Fibroblast of lung (primary cell): ENCODE measurements at places on chromosomes 5 and 9. TPM values are rescaled to one million over a fixed set of nuclear protein-coding genes. Genes with fewer than 3 reads are reported as not detected.
A peak's percentile ranks its signal among the peaks of the same experiment; 100 is the strongest.

GRCh38 chr9:116405321-116405720 is 251.7 kb downstream of the PAPPA start:
- no peak for DNase-seq

DNA sequence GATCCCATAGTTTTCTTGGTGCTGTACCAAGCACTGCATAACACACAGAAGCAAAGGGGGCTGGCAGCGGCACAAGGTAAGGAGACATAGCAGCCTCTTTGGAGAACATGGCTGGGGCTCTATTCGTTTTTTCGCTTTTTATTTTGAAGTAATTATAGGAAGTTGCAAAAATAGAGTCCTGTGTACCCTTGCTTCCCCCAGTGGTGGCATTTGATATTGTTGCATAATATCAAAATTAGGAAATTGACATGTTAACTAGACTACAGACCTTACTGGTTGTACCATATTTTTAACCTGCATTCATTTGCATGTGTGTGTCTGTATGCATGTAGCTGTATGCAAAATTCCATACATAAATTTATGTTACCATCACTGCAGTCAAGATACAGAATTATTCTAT is 6.6 kb upstream of the UBQLN1 start:
- DNase-seq = no peak

DNA sequence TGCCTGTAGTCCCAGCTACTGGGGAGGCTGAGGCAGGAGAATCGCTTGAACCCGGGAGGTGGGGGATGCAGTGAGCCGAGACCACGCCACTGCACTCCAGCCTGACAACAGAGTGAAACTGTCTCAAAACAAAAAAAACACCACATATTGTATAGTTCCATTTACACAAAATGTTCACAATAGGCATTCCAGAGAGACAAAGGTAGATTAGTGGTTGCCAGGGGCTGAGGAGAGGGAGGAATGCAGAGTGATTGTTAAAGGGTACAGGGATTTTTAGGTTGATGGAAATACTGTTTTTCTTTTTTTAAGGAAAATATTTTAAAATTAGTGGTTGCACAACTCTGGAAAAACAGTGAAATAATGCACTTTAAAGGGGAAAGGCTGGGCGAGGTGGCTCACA is 19.6 kb downstream of the ETF1 start:
- DNase-seq = no peak

GRCh38 chr5:112914584-112914983 is 7.4 kb downstream of the REEP5 start:
- DNase-seq = peak; percentile 59

GRCh38 chr5:137126829-137127228 is 372.3 kb downstream of the SPOCK1 start:
- DNase-seq = no peak

GRCh38 chr5:124675931-124676846 is 70.2 kb downstream of the ZNF608 start:
- no peak for DNase-seq

DNA sequence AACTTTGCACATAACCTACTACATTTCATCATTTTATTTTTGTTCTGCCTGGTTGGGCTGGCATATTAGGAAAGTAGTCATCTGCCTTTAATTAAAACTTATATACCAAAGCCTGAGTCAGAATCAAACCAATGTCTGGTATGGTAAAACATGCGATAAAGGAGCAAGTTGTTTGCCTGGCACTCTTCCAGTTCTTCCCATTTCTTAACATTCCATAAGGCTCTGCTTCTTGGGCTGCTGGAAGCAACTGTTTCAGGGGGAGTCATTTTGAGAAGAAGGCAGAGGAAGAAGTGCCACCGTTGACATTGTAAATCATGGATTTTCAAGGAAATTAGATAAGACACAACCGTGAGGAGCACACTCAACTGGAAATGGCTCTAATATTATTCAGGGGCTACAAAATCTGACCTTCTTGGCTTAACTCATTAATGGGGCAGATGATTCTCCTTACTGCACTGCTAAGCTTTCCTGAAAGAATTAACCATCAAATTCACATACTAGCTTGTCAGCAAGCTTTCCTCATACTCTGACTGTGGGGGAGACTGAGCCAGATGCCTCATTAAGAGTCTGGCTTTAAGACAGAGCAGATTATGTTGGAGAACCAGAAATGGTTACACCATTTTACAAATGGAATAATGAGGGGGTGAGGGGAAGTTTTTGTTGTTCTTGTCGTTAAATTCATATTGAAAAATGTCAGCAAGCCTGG is 391.0 kb downstream of the TMEM232 start:
- DNase-seq = peak; percentile 94

- no peak for DNase-seq
Measured at GRCh38 chr5:67515762-67516161, 319.2 kb upstream of the CD180 start.

The PRR16 gene
- 41.8 and 44.6 TPM in 2 replicates for polyA plus RNA-seq

- DNase-seq = no peak
Measured at GRCh38 chr5:135450952-135451351, 1.2 kb downstream of the TIFAB start.

The MED10 gene
- polyA plus RNA-seq = 52.5 and 52.9 TPM in 2 replicates

The SLC46A2 gene
- polyA plus RNA-seq = not detected in 2 replicates

DNA sequence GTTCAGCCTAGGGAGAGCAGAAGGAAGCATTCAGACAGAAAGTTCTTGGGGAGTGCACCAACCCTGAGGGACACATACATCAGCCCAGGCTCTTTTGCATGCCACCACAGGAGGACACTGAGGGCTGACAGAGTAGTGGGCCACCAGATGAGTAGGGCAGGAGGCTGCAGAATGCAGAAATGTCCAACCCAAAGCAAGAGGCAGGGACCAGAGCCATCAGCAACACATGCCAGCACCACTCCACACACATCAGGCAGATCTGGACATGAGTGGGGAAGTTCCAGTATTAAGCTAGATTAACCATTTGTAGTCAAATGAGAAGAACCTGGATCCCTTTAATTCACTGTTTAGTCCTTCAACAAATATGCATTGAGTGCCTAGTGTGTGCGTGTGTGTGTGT is 35.7 kb upstream of the OTULINL start:
- DNase-seq = no peak

DNA sequence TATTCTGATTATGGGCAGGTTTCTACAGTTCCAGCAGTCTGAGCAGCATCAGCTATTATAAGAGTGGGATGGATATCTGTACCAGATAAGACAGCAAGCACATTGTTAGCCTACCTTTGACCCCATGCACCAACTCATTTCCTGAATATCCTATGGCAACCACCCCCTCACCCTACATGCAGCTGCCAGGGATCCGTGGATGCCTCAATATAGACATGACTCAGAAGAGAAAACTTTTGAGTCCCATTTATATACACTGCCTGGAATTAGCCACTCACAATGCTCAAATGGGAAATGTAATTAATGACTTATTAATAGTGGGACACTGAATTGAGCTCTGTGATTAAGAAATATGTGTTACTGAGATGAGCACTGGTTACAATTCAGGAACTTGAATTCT is 124.4 kb downstream of the SSBP2 start:
- peak; percentile 74 for DNase-seq
